NCI-H1092 treated with DMSO at 0.1 percent for 48 hours (cell line): ENCODE measurements at places on chromosomes 7 and 10.

DNA sequence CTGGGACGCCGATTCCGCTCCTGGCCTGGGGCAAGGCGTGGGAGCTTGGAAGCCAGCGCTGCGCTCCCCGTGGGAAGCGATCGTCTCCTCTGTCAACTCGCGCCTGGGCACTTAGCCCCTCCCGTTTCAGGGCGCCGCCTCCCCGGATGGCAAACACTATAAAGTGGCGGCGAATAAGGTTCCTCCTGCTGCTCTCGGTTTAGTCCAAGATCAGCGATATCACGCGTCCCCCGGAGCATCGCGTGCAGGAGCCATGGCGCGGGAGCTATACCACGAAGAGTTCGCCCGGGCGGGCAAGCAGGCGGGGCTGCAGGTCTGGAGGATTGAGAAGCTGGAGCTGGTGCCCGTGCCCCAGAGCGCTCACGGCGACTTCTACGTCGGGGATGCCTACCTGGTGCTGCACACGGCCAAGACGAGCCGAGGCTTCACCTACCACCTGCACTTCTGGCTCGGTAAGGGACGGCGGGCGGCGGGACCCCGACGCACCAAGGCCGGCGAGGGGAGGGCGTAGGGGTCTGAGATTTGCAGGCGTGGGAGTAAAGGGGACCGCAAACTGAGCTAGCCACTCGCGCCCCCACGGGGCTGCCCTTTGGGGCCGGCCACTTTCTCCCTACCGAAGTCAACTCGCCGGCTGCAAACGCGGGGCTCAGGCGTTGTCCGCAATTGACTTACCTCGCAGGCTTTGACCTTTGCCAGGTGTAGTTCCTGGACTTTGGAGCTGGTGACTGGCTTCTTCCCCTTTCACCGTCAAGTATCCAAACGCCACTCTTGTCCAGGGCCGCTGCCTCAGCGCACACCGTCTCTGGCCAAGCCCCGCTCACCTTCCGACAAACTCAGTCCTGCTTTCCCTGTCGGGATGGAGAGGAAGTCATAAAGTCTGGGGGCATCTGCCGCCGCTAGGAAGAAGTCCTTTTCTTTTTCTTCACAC, at the start of gene SCIN:
Gene SCIN (plus strand): TSS at position 187 of the 928 bp plus-strand sequence. CDS start 67 bp downstream, at position 254.
- DNase-seq, result peak; percentile 82

GRCh38 chr7:81577642-81578340, 192.1 kb downstream of the HGF start:
- no peak for DNase-seq

DNA sequence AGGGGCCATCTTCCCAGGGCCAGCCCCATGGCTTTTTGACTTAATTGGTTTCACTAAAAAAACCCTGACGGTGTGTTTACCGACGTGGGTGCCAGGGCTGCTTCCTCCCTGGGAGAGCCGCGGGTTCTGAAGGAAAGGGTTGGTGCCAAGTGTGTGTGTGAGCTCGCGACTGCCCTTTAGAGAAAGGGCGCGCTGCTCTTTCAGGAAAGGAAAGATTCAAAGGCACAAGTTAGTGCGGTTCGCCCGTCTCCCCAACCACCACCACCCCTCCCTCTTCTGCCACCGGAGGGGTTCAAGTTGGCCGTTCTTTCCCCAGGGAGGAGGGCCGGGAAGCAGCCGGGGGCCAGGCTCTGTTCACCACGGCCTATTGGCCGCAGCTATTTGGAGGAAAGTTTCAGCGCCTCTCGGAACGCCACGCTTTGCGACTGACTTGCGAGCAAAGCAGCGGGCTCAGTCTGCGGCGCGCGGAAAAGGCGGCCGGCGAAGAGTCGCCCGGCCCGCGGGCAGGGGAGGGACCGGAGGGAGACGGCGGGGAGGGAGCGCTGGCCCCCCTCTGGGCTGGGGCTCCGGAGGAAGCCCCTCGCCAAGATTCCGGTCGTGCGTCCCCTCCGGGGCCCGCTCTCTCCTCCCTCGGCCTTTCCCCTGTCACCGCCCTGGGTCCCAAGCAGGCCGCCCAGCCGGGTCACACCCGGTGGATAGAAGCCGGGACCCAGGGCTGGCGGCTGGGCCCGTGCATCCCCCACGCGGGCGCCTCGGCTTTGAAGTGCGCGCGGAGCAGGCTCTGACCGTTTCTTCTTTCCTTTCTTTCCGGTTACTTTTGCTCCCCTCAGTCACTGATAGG, 165.9 kb upstream of the PPP1R3A start:
- peak; percentile 68 for DNase-seq

GRCh38 chr10:95273393-95274312, 17.1 kb downstream of the PDLIM1 start:
- no peak for DNase-seq

- DNase-seq, result no peak
Observed at GRCh38 chr7:148585399-148585798, 5.2 kb upstream of the C7orf33 start.

- DNase-seq, result peak; percentile 30
Observed at GRCh38 chr10:129968853-129969183, 4.7 kb upstream of the EBF3 start.

DNA sequence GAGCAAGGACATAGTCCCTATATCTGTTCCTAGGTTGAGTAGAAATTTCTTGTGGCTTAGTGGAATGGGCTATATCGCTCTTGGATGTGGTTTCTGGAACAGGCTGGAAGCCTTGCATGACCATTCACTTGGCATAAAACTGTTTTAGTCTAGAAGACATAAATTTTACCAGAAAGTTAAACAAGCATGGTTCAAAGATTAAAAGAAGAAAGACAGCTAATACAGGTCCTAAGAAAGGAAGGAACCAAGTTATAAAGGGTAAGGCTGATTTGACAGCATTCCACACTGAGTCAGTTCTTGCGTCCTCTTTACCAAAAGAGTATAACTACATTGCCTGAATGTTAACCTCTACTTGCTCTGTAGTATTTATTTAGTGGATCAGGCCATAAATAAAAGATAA, 724.2 kb downstream of the SORCS1 start:
- no peak for DNase-seq

DNA sequence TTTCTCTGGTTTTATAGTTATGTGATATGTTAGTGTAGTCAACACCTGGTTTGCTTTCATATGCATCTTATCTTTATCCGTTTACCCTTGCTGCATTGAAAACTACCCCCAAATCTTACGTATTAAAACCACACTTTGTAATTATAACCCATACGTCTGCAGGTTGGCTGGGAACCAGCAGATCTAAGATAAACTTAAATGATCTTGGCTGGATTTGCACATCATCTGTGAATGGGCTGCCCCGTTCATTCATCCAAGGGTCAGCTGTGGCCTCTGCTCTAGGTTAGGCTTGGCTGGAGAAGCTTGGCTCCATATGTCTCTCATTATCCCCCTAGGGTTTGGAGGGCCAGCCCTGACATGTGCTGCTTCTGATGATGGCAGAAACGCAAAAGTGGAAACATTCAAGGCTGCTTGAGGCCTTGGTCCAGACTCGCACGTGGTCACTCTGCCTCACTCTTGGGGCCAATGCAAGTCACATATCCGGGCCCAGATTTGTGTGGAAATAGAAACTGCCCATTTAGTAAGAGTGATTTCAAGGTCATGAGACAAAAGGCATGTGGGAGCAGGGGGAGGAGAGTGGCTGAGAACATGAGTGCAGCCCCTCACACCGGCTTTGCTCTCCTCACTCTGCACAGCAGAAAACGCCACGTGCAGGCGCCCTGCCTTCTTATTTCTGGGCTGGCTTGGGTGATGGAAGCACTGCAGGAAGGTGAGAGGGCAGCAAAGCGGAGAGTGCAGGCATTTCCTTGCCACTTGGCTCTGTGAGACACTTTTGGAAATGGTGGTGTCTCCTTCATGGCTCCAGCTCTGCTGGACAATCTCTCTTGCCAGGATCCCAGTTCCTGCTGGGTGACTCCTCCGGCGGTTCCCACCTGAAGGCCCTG, 553.8 kb downstream of the GLRX3 start:
- DNase-seq, result no peak

DNA sequence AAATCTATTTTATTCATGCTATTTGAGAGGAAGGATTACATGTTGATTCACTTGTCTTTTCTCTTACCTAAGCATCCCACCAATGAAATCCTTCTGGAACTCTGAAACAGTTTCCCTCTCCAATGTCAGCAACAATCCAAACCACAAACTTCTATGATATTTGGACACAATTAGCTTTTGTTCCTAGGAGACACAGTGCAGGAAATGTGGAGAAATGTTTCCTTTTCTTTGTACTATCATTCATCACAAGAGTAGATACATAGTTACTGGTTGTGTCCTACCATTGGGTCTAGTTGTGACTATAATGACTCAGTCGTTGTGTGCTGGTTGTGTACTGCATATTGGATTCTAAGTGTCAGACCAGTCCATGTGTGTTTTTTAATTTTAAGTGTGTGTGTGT, 156.8 kb upstream of the MAGI2 start:
- DNase-seq, result no peak

GRCh38 chr10:46541017-46541661, 15.3 kb downstream of the GPRIN2 start:
- DNase-seq, result no peak

GRCh38 chr10:87622314-87623004, 37.2 kb upstream of the PAPSS2 start:
- no peak for DNase-seq

- no peak for DNase-seq
Observed at GRCh38 chr10:85613391-85613790, 753.2 kb downstream of the GRID1 start.

DNA sequence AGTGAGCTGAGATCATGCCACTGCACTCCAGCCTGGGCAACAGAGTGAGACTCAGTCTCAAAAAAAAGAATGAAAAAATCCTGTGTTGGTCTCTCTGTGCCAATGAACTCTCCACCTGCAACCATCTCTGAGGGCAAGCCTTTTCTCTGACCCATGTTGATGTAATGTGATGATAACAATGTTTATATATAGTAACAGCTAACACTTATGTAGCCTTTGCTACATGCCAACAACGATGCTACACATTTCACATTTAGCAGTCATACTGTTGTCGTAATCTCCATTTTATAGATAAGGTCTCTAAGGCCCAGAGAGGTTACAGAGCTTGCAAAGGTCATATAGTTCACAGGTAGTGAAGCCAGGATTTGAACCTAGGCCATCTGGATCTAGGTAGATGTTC, 11.5 kb downstream of the COX15 start:
- DNase-seq, result no peak

DNA sequence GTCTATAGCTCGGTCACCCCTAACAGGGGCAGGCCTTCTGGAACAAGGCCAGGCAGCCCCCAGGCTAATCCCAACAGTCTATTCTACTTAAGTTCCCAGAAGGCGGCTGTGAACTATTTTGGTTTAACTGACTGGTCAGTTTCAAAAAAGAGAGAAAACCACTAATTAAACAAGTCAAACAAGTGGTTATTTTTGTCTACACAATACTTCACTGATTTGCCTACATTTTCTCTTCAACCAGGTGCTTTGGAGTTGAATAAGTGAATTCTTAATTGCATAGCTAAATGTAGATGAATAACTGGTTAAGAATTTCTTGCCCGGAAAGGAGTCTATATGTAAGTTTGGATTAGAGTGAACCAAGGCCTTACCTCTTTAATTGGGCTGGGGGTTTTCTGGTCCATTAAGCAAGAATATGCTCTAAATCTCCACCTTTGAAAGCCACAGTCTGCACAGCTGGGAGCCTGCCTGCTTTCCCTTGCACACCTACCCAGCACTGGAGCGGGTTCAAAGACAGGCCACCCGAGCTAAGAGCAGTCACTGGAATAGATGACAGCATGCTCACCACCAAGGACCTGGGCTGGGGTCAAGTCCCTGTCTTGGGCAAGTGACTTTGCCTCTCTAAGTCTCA, 70.4 kb downstream of the TBXAS1 start:
- no peak for DNase-seq

GRCh38 chr7:131574741-131575140, 18.3 kb upstream of the PODXL start:
- DNase-seq, result no peak

GRCh38 chr7:157299613-157300368, 37.0 kb upstream of the DNAJB6 start:
- DNase-seq, result no peak

DNA sequence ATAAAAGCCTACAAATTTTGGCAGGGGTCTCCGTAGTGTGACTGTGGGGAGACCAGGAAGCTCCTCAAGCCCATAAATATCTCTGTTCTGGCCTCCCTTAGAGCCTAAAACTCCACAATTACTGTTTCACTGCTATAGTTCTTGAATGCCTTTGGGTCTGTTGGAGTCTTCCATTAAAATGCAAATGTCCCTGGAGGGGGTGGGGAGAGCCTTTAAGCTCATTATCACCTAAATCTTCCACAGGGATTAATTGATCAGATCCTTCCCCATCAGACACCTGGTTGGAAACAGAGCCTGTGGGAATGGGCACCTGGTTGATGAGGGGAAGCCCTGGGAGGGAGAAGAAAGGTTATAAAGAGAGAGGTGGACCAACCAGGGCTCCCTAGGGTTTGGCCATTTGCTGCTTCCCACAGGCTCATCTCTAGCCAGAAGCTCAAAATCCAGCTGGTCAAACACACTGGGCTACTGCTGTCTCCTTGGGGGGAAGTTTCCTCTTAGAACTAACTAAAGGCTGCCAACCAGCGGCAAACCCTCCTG, 718.2 kb downstream of the LRMDA start:
- DNase-seq, result no peak

GRCh38 chr7:94249631-94250030, 145.1 kb upstream of the COL1A2 start:
- no peak for DNase-seq

GRCh38 chr7:117800841-117801240, 72.4 kb downstream of the CTTNBP2 start:
- no peak for DNase-seq

DNA sequence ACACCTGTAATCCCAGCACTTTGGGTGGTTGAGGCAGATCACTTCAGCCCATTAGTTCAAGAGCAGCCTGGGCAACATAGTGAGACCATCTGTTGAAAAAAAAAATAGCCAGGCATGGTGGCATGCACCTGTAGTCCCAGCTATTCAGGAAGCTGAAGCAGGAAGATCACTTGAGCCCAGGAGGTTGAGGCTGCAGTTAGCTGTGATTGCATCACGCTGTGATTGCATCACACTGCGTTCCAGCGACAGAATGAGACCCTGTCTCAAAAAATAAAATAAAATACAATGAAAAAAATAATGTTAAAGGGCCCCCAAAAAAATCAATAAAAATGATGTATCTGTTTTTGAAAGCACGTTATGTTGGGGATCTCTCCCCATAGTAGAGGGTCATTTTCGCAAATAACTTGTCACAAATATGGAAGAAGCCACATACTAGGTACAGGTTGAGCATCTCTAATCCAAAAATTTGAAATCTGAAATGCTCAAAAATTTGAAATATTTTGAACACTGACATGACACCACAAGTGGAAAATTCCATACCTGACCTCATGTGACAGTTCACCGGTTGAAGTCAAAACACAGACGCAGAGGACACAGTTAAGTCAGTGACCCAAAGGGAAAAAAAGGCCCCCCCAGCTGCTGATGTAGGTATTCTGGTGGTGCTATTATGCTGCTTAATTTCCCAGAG, 9.5 kb downstream of the CISD1 start:
- no peak for DNase-seq

- DNase-seq, result no peak
Observed at GRCh38 chr7:97680622-97681021, 51.3 kb upstream of the TAC1 start.

- DNase-seq, result peak; percentile 72
Observed at GRCh38 chr10:11424456-11425295, 186.8 kb downstream of the USP6NL start.

GRCh38 chr7:98795741-98796493, 73.9 kb downstream of the TMEM130 start:
- no peak for DNase-seq
